Esophagus squamous epithelium (tissue), 5 donors: ENCODE measurements at places on chromosomes 7 and 10.

DNA sequence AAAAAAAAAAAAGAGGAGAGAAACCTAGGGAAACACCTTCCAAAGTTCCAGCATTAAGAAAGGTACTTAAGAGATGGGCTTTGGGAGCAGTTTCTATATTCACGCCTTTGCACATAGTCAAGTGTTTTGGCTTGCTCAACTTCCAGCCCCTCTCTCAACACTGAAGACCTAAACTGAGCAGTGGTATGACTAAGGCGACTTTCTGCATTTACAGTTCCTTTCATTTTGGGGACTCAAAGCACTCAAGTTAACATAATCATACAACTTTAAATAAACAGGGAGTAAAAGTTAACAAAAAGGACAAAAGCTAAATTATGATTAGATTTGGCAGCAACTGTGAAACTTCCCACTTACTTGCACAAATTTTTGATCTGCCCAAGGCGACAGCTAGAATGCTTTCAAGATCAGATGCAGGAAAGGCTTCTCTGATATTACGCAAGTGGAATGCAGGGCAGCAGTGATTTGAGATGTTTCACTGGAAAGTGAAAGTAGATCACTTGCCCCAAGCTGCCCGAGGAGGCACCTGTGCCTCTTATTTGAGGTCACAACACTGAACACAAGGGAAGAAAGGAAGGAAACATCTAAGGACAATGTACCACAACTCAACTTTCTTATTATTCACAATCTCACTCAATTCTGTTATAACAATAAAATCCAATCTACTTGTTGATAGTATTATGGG is 199.5 kb downstream of the SKAP2 start:
- DNase-seq, result no peak

GRCh38 chr10:34156781-34157425 is 658.2 kb downstream of the PARD3 start:
- DNase-seq, result no peak

DNA sequence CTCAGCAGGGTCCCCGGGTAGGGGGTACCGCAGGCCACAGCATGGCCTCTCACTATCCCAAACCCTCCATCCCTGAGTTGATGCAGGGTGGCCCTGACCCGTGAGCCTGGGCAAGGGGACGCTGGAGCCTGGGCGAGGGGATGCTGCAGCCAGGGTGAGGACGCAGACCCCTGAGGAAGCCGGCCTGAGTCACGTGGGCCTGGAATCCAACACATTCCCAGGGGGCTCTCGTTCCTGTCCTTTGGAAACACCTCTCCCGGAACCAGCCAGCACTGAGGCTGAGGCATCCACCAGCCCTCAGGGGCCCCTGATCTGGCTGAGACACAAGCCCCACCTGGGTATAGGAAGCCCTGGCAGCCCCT is 61.5 kb upstream of the NKX6-2 start:
- no peak for DNase-seq

GRCh38 chr10:85666102-85666501 is 700.5 kb downstream of the GRID1 start:
- no peak for DNase-seq
